ENCODE measurements at places on chromosomes 3 and 15. TPM values are rescaled to one million over a fixed set of nuclear protein-coding genes. Genes with fewer than 3 reads are reported as not detected.

GRCh38 chr15:99645543-99645935 is 79.8 kb downstream of the MEF2A start:
- no peak overlapping the region for H3K4me3 ChIP-seq
- no peaks in the 10 kb centered on the region for H3K4me1 ChIP-seq
- no peak overlapping the region for H3K27ac ChIP-seq
- DNase-seq: no peak
- H3K36me3 ChIP-seq: peaks cover 37% of the 10 kb centered on the region
- no peaks in the 10 kb centered on the region for H3K27me3 ChIP-seq

GRCh38 chr3:33131331-33132018 is 17.7 kb downstream of the CRTAP start:
- no peaks in the 10 kb centered on the region for H3K27me3 ChIP-seq
- peaks cover 2% of the 10 kb centered on the region for H3K4me1 ChIP-seq
- no peak overlapping the region for H3K4me3 ChIP-seq
- H3K27ac ChIP-seq: no peak overlapping the region

DNA sequence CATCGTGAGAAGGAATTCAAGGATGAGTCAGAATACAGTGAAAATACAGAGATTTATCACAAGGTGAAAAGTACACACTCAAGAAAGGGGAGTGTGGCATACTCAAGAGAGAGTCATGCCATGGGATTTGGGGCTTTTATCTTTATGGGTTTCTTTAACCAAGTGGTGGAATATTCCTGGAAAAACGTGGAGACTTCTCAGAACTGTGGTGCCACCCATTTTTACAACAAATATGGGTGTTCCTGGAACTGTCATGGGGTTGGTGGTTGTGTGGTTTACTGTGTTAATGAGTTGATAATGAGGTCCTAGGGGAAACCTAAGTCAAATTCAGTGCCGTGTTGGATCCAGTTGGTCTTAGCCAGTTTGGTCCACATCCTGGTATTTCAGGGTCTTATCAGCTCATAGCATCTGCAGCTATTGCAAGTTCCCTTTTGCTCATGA is 497.2 kb downstream of the GABRG3 start:
- no peak overlapping the region for H3K27ac ChIP-seq
- DNase-seq: no peak
- H3K4me3 ChIP-seq: no peak overlapping the region
- H3K4me1 ChIP-seq: no peaks in the 10 kb centered on the region
- H3K36me3 ChIP-seq: peaks cover 5% of the 10 kb centered on the region

- H3K36me3 ChIP-seq: no peaks in the 10 kb centered on the region
- DNase-seq: no peak
- no peak overlapping the region for H3K4me3 ChIP-seq
- H3K4me1 ChIP-seq: peaks cover 4% of the 10 kb centered on the region
- no peaks in the 10 kb centered on the region for H3K27me3 ChIP-seq
- H3K27ac ChIP-seq: no peak overlapping the region
Observed at GRCh38 chr3:124261306-124261705, 269.4 kb upstream of the ROPN1 start.

The SLC41A3 gene
- total RNA-seq: 35.5 TPM

The DISP2 gene
- total RNA-seq: 0.59 TPM

- no peak for DNase-seq
- no peak overlapping the region for H3K4me3 ChIP-seq
- H3K27me3 ChIP-seq: no peaks in the 10 kb centered on the region
- no peak overlapping the region for H3K27ac ChIP-seq
Observed at GRCh38 chr3:152357587-152357986, 88.9 kb downstream of the MBNL1 start.

The MCF2L2 gene
- 6.4 TPM for total RNA-seq

The STRIT1 gene
- total RNA-seq: not detected

The GRAMD1C gene
- 1.8 TPM for total RNA-seq

DNA sequence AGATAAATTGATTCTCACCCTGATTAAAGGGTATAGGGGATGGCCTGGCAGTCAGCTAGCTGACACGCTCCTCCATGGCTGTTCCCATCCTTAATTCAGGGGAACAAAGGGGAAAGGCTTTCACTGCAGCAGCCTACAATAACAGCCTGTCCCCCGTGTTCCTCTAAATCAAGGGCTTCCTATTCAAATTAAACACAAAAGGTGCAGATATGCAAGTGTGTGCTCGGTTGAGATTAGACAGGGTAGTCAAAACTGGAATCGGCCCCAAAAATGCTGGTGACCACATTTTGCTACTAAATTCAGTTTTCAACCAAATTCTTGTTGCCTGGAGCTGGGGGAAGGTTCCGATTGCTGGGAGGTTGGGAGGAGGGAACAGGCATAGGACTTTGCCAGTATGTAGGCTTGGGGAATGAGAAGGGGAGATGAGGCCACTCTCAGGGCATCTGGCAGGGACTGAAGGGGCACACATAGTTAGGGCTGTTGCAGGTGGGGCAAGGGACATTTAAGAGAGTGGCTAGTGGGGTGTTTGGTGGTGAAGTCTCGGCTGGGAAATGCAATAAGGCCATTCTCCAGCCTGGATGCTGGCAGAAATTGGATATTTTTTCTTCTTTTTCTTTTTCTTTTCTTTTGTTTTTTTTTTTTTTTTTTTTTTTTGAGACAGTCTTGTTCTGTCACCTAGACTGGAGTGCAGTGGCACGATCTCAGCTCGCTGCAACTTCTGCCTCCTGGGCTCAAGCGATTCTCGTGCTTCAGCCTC is 32.9 kb upstream of the CTSH start:
- DNase-seq: no peak
- no peaks in the 10 kb centered on the region for H3K36me3 ChIP-seq
- H3K27ac ChIP-seq: no peak overlapping the region
- H3K4me3 ChIP-seq: no peak overlapping the region

DNA sequence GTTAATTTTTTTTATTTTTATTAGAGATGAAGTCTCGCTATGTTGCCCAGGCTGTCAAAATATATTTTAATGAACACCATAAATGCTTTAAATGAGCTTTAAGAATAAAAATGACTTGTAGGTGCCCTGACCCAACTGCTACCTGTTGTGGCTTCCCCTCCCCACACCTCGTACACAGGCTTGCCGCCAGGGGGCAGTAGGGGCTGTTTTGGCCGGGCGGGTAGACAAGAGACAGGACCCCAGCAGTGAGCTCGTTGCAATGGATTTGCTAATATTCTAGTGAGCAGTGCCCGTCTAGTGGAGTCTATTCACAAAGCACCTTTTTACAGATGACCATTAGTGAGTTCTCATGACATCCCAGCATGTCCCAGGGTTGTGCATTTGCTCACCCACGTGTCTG is 418.1 kb downstream of the OCA2 start:
- H3K27ac ChIP-seq: no peak overlapping the region

DNA sequence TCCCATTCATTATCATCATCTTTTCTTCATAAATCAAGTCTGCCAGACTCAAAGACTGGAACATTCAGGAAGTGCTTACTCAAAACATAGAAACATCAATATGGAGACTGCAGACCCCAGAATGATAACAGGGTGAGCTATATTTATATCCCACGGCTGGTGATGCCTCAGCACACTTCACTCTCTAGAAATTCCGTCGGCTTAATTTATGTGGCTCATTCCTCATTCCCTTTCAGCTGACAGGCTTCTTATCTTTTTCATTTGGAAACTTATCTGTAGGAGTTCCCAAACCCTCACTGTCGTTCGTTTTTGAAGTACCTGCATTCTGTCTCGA is 45.5 kb downstream of the RFTN1 start:
- no peaks in the 10 kb centered on the region for H3K4me1 ChIP-seq
- DNase-seq: no peak
- peaks cover 4% of the 10 kb centered on the region for H3K36me3 ChIP-seq

The TP63 gene
- not detected for total RNA-seq

GRCh38 chr3:138334608-138335007 is 5.0 kb upstream of the NME9 start:
- no peak for DNase-seq
- no peak overlapping the region for H3K27ac ChIP-seq
- H3K27me3 ChIP-seq: no peaks in the 10 kb centered on the region
- H3K4me1 ChIP-seq: peaks cover 13% of the 10 kb centered on the region

The GP9 gene
- not detected for total RNA-seq
